T-helper 17 cell (primary cell): ENCODE measurements at places on chromosomes 16 and 17. TPM values are rescaled to one million over a fixed set of nuclear protein-coding genes. Genes with fewer than 3 reads are reported as not detected.

The ZG16 gene
- not detected for total RNA-seq

The MLX gene
- 36.1 TPM for total RNA-seq

GRCh38 chr16:66670691-66671388, 25.7 kb downstream of the CMTM4 start:
- no peak for DNase-seq

DNA sequence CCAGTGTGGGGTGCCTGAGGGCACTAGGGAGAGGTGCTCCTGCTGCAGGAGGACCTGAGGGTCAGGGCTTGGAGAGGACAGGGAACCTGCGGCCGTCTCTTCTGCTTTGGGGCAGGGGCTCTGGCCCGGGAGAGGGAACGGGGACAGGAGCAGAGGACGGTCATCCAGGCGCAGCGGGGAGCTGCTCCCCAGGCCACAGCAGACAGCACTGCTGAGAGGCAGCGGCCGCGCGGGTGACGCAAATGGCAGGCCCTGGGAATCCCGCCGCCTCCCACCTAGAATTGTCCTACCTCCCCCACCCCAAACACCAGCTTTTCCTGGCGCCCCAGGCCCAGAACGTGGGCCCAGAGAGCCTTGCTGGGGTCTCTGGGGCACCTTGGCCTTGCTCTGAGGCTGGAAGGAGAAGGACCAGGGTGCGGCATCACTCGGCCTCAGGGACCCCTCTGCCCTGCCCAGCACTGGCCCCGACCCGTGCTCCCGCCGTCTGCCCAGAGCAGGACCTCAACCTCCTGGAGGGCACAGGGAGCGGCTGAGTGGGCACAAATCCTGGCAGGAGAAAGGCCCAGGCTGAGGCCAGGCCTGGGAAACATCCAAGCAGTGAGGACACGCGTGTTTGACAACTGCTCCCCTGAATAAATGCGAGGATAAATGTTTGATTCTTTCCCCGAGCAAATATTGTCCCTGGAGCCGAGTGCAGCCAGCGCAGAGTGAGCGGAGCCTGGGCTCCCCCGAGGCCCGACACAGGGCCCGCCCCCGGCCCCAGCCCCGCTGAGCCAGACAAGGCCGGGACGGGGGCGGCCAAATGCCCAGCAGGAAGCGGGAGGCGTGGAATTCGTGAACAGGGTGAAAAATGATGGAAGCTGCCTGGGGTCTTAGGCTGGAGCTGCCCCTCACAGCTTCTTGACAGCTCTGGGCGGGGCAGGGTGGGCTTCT, 8.5 kb downstream of the SSTR5 start:
- no peak for DNase-seq

DNA sequence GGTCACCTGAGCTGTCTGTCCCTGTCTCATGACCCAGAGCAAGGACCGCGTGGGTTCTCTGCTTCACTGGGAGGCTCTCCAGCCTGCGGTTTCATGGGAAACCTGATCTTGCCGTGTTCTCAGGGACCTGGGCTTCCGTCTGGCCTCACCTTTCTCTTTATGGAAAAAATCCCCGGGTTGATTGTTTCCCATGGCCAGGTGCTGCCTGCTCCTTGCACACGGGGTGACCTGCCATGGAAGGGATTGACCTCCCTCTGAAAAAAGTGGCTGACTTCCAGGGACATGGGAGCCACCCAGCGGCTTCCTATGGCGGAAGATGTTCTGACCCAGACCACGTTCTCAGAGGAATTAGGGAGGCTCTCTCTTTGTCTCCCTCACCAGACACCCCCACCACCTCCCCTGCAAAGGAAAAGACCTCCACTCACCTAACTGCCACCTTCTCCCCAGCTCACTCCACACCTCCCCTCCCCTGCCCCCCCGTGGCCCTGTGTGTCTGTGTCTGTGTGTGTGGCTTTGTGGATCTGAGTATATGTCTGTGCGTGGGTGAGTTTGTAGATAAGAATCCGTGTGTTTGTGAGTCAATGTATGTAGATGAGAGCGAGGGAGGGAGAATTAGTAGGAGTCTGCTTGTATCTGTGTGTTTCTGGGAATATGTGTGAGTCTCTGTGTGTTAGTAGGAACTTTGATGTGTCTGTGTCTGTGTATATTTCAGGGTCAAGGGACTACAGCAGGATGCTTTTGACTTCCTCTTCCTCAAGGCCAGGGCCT, 154.6 kb downstream of the NTN1 start:
- no peak for DNase-seq

The UTS2R gene
- total RNA-seq = not detected

GRCh38 chr16:5523829-5524228, 426.2 kb upstream of the EEF2KMT start:
- no peak for DNase-seq

- DNase-seq = no peak
These were observed 387.3 kb downstream of the MAF start for GRCh38 chr16:79213214-79213613.

GRCh38 chr16:65634291-65634690, 512.4 kb upstream of the CDH11 start:
- no peak for DNase-seq

The KRTAP4-1 gene
- total RNA-seq = not detected

GRCh38 chr17:10512856-10513255, 5.5 kb downstream of the MYH1 start:
- DNase-seq = no peak

- DNase-seq = no peak
These were observed 251.4 kb upstream of the KIF2B start for GRCh38 chr17:53571342-53571741.
